ENCODE measurements at places on chromosomes 7 and 10. TPM values are rescaled to one million over a fixed set of nuclear protein-coding genes. Genes with fewer than 3 reads are reported as not detected.

DNA sequence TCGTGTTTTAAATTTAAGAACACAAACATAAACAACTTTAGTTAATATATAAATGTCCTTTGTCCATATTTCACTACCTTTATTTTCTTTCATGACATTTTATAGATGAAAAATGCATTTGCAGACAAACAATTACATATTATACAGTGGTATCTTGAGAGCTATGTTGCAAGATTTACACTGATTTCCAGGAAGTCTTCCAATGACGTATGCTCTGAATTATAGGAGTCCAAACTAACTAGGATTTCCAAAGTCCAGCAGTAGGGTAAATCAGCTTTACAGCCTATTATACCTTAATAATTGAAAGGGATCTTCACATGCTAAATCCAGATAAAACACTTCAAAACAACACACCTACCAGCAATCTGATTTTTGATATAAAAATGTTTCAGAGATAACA, 69.4 kb downstream of the HYCC1 start:
- DNase-seq = no peak

- DNase-seq = no peak
Measured at GRCh38 chr10:114915294-114915693, 22.7 kb upstream of the TRUB1 start.

DNA sequence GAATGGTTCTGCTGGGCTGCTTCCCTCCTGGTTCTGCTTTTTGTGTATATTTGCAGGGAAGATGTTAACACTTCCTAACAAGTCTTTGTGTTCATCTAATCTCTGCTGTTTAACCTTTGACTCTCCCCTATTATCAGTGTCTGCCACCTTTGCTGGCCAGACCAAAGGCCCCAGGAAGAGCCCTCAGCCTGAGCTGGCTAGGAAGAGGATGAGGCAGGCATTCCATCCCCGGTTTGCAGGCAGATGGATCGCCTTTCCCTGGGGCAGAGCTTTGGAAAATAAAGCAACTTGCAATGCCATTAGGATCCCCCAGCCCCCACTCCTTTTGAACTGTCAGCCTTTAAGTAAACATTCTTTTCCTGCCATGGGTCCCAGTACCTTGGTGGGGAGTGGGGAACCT, 19.0 kb downstream of the DPCD start:
- DNase-seq = no peak

DNA sequence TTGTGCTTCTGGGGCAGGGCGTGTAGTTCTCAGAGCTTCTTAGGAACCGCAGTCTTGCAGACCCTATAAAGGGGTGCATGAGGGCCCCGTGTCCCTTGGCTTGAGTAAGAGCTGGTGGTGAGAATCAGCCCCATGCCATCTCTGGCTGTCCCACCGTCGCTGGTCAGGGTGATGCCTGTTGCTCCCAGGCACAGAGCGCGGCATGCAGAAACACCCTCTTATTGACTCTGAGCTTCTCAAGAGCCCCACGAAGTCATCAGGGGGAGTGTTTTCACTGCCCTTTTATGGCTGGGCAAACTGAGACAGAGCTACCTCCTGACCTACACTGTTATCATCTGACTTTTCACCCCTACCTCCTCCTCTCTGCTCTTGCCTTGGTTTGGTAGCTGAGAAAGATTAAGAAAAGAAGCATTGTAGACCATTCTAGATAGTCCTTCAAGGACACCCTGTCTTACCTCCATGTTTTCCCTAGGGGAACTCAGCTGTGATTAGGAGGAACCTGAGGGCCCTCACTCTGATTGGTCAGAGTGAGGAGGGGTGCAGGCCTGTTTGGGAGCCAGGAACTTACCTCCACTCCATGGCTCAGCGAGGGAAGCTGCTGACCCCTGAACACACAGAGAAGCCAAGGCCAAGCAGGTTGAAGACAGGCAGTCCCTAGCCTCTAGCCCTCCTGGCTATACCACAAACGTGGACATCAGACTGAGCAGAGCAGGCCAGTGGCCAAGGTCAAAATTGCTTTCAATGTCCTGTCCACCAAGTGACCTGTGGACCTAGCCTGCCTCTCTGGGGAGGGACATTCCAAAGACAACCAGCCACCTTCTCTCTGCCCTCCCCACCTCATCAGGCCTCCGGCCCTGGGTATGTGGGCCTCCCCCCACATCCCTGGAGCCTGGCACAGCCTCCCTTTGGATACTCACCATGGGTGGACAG, 17.6 kb downstream of the UNC5B start:
- DNase-seq = no peak

GRCh38 chr10:72875250-72876055, 18.1 kb upstream of the OIT3 start:
- no peak for DNase-seq

AP3M1 gene
- 42.2 TPM for total RNA-seq

APBB1IP gene
- total RNA-seq = 82.2 TPM

ASAH2 gene
- total RNA-seq = 3.6 TPM

LARP4B gene
- 103 TPM for total RNA-seq

SMKR1 gene
- 2.2 TPM for total RNA-seq

SOSTDC1 gene
- total RNA-seq = not detected

DNA sequence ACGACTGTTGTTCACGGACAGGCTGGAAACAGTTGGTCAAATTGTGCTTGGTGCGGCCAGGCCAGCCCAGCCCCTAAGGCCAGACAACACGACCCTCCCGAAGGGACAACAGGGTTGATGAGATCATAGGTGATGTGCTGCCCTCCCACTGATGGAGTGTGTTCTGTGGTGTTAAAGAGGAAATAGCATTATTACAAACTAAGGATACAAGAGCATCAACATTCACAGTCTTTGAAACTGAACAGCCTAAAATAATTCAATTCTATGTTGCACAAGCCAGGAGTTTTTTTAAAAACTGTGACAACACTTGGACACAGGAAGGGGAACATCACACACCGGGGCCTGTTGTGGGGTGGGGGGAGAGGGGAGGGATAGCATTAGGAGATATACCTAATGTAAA, 87.6 kb downstream of the FAM53B start:
- no peak for DNase-seq

- no peak for DNase-seq
Measured at GRCh38 chr7:137774793-137775201, 72.0 kb downstream of the DGKI start.

- no peak for DNase-seq
Measured at GRCh38 chr10:79130846-79131245, 62.1 kb downstream of the ZMIZ1 start.

Measured in activated CD4-positive, alpha-beta memory T cell treated with anti-CD3 and anti-CD28 coated beads, Interleukin-2, amount 10 ng/mL, durations not matched to agents 7 days and 5 days (primary cell).